ENCODE measurements at places on chromosomes 13 and 19. TPM values are rescaled to one million over a fixed set of nuclear protein-coding genes. Genes with fewer than 3 reads are reported as not detected.

Gene GIPC1
- 37.9 TPM for total RNA-seq

Gene PGLYRP1
- not detected for total RNA-seq

Gene ZNF470
- total RNA-seq = 4.8 TPM

Gene IL27RA
- total RNA-seq = 39.7 TPM

Gene ABHD17A
- 181 TPM for total RNA-seq

Gene NAPSA
- total RNA-seq = 0.73 TPM

Gene SWSAP1
- total RNA-seq = 3.4 TPM

Gene PMIS2
- total RNA-seq = not detected

Gene VSTM1
- total RNA-seq = not detected

Gene APOC4
- not detected for total RNA-seq

Gene LRRC63
- 1.7 TPM for total RNA-seq

Gene RXFP2
- total RNA-seq = not detected

Data from activated CD8-positive, alpha-beta T cell treated with anti-CD3 and anti-CD28 coated beads, Interleukin-2, amount 10 ng/mL, durations not matched to agents 7 days and 5 days (primary cell).